Ovary (tissue), 10 donors: ENCODE measurements at places on chromosomes 7 and 10. TPM values are rescaled to one million over a fixed set of nuclear protein-coding genes. Genes with fewer than 3 reads are reported as not detected.

DNA sequence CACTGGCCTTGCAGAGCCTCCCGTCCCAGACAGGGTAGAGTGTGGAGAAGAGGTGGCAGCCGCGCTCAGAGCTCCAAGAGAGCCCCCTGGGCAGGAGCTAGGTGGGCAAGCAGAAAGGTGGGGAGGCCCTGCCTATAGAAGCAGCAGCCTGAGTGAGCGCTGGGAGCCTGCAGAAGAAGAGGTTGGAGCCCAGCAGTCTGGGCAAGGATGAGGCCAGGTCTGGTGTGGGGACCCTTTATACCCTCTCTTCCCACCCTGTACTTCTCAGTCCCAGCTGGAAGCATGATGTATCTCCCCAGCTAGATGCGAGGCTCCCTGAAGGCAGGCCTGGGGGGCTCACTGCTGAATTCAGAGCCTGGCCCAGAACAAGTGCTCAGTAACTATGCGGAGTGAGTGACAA is 44.5 kb upstream of the ZMIZ1 start:
- no peak overlapping the region for H3K27ac ChIP-seq
- H3K27me3 ChIP-seq: no peaks in the 10 kb centered on the region
- peak; percentile 30 for DNase-seq
- H3K36me3 ChIP-seq: no peaks in the 10 kb centered on the region
- H3K4me3 ChIP-seq: no peak overlapping the region

DNA sequence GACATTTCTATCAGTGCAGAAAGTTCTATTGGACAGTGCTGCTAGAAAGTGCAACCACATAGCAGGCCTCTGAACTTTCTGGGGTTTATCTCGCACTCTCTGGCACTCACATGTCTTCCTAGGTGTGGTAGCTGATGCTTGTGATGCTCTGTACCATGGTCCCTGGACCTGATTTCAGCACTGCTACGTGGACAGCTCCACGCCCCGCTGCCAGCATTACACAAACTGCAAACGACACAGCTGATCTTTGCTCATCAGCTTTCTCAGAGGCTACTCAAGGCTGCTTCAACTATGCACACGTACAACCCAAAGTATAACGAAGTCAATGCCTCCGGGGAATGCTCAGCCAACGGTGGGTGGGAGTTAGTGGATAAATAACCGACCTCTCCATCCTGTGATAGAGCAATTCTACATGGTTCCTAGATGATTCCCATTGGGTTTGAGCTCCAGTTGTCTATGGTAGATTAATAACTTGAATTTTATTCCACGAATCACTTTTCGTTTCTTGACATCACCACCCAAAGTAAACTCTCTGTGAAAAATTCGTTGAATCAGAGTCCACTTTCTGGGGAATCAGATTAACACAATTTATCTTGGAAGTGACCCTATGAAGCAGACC is 302.5 kb downstream of the ACTR3B start:
- no peak overlapping the region for H3K4me3 ChIP-seq
- H3K4me1 ChIP-seq: no peaks in the 10 kb centered on the region
- DNase-seq: no peak
- no peaks in the 10 kb centered on the region for H3K36me3 ChIP-seq
- no peak overlapping the region for H3K27ac ChIP-seq
- no peaks in the 10 kb centered on the region for H3K27me3 ChIP-seq

- no peaks in the 10 kb centered on the region for H3K27me3 ChIP-seq
- H3K36me3 ChIP-seq: no peaks in the 10 kb centered on the region
- peaks cover 3% of the 10 kb centered on the region for H3K4me1 ChIP-seq
- no peak overlapping the region for H3K27ac ChIP-seq
- no peak overlapping the region for H3K4me3 ChIP-seq
- DNase-seq: no peak
Measured at GRCh38 chr10:101487399-101487798, 100.7 kb downstream of the POLL start.

- DNase-seq: no peak
- no peak overlapping the region for H3K4me3 ChIP-seq
- no peaks in the 10 kb centered on the region for H3K36me3 ChIP-seq
- no peaks in the 10 kb centered on the region for H3K4me1 ChIP-seq
- no peaks in the 10 kb centered on the region for H3K27me3 ChIP-seq
Measured at GRCh38 chr7:20435305-20435704, 104.6 kb downstream of the ITGB8 start.

The SERPINE1 gene
- total RNA-seq: 26.5 TPM

DNA sequence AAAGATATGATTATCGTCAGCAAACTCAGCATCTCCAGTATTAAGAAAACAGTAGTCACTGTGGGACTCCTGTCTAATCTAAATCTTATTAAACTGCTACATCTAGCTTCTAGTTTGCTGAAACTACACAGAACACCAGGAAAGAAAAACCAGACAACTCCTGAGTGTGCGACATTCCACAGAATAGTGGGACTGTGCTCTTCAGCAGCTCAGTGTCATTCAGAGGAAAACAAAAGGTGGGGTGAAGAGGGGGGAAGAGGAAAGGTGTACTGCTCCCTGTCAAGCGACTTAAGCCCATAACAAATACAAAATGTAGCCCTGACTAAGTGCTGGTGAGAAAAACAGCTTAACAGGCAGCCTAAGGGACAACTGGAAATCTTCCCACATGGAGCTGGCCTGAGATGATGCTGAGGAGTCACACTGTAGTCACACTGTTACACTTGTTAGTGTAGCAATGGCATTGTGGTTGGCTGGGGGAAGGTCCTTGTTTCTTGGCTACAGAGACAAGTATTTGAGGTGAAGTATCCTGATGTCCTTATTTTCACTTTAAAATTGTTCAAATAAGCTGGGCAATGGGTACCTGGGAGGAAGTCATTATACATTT is 135.5 kb downstream of the USP6NL start:
- no peaks in the 10 kb centered on the region for H3K36me3 ChIP-seq
- H3K27me3 ChIP-seq: no peaks in the 10 kb centered on the region
- no peak overlapping the region for H3K27ac ChIP-seq
- no peak for DNase-seq
- peaks cover 4% of the 10 kb centered on the region for H3K4me1 ChIP-seq

GRCh38 chr10:80457554-80458262 is 3.6 kb downstream of the TSPAN14 start:
- no peak overlapping the region for H3K4me3 ChIP-seq
- H3K27me3 ChIP-seq: no peaks in the 10 kb centered on the region
- no peaks in the 10 kb centered on the region for H3K36me3 ChIP-seq
- no peak overlapping the region for H3K27ac ChIP-seq
- no peak for DNase-seq

DNA sequence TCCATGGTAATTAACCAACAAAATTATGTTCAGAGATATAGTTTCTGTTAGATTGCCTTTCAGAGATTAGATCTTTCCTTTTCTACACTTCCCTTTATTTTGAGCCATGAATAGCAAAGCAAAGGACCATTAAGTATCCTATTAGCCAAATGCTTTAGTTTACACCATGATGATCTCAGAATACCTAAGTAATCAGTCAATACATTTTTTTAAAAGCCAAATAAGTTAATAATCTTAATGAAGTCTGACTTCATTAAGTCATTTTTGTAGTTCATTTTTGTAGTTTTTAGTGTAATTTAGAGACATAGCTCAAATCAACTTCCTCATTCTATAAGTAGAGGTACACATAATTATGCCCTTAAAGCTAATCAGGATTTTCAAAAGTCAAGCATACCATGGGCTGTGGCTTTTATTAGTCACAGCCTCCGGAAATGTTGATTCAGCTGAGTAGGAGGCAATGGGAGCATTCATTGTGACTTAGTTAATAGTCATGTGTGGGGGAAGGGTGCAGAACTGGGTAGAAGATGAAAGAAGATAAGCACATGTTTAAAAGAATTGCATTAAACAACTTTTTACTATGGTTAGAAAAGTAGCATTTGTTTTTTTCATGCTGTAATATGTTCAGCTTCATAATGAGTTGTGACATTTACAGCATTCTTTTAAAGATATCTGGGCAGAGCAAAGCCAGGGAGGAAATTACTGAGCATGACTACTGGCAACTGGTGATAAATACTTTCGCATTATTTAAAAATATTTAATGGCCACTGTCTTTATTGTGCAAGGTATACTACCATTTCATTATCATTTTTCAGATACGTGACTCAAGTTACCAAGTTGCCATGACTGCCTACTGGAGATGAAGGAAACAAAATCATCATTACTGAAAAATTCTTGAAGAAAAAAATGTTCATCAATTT is 57.3 kb upstream of the CCDC71L start:
- H3K4me3 ChIP-seq: no peak overlapping the region
- no peak for DNase-seq
- H3K27ac ChIP-seq: no peak overlapping the region
- H3K4me1 ChIP-seq: no peaks in the 10 kb centered on the region
- H3K36me3 ChIP-seq: no peaks in the 10 kb centered on the region

- no peaks in the 10 kb centered on the region for H3K4me1 ChIP-seq
- no peak overlapping the region for H3K27ac ChIP-seq
- peak; percentile 81 for DNase-seq
- H3K27me3 ChIP-seq: no peaks in the 10 kb centered on the region
Measured at GRCh38 chr10:788796-789748, 99.6 kb upstream of the DIP2C start.

The CPEB3 gene
- total RNA-seq: 6.6 TPM

DNA sequence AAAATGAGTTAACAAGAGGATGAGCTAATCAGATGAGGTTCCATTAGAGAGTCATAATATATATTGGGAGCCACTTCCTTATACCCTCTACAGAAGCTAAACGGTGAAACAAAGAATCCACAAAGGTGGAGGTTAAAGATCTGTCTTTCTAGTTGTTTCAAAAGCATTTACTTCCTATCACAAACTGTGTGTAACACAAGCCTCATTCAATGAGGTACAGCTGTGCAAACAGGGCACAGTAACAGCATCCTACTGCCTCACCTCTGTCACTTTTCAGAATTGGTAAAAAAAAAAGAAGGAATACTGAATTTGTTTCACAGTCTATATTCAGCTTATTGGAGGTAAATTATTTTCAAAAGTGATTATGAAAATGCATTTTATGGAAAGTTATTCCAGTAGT is 128.7 kb downstream of the AGMO start:
- no peak overlapping the region for H3K4me3 ChIP-seq
- H3K27me3 ChIP-seq: no peaks in the 10 kb centered on the region
- no peaks in the 10 kb centered on the region for H3K36me3 ChIP-seq
- no peak for DNase-seq
- no peak overlapping the region for H3K27ac ChIP-seq
- H3K4me1 ChIP-seq: no peaks in the 10 kb centered on the region

- H3K36me3 ChIP-seq: no peaks in the 10 kb centered on the region
- no peak overlapping the region for H3K4me3 ChIP-seq
Measured at GRCh38 chr7:17315974-17316373, 17.5 kb downstream of the AHR start.

DNA sequence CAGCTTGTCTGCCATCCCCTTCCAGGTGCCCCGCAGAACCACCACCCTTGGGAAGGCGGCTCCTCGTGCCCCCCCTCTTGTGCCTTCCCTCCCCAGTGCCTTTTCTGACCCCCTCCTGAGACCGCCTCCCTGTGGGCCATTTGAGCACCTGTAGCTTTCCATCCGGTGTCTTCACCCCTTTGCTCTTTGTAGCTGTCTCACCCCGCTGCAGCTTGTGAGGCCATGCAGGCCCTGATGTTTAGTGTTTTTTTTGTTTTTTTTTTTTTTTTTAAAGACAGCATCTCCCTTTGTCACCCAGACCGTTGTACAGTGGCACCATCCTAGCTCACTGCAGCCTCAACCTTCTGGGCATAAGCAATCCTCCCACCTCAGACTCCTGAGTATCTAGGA is 52.5 kb downstream of the CUX1 start:
- no peak for DNase-seq
- no peaks in the 10 kb centered on the region for H3K36me3 ChIP-seq
- H3K4me3 ChIP-seq: no peak overlapping the region
- no peak overlapping the region for H3K27ac ChIP-seq

DNA sequence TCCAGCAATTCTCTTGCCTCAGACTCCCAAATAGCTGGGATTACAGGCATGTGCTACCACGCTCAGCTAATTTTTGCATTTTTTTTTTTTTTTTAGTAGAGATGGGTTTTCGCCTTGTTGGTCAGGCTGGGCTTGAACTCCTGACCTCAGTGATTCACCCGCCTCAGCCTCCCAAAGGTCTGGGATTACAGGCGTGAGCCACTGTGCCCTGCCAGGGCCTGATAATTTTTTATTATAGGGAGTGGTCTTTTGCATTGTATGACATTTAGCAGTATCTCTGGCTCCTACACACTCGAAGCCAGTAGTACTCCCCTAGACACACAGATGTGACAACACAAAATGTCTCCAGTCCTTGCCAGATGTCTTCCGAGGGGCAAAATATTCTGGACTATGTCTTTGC is 124.0 kb downstream of the DKK1 start:
- H3K36me3 ChIP-seq: no peaks in the 10 kb centered on the region
- no peaks in the 10 kb centered on the region for H3K4me1 ChIP-seq
- H3K27me3 ChIP-seq: no peaks in the 10 kb centered on the region
- no peak for DNase-seq
- H3K27ac ChIP-seq: no peak overlapping the region

GRCh38 chr7:117818232-117818631 is 55.0 kb downstream of the CTTNBP2 start:
- H3K4me3 ChIP-seq: no peak overlapping the region
- H3K27ac ChIP-seq: no peak overlapping the region
- no peaks in the 10 kb centered on the region for H3K36me3 ChIP-seq
- no peak for DNase-seq
